ENCODE measurements at places on chromosomes 11 and 22.
A peak's percentile ranks its signal among the peaks of the same experiment; 100 is the strongest.

- DNase-seq: no peak
Measured at GRCh38 chr11:46456269-46457001, 64.9 kb upstream of the CHRM4 start.

DNA sequence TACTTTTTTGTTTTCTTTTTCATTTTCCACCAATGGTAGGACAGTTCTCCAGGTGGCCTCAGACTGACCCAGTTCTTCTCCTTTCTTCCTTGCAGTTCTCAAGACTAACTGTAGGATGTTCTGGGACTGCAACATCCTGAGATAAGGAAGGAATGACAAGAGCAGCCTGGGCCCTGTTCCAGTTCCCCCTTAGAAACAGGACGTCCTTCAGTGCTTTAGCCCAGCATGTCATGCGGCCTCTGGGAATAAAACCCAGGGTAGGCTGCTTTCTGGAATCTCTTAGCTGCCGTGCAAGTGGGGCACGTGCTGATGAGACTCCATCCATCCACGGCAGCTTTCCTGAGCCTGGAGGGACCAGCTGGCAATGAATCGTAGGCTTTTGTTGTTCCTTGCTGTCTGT is 24.0 kb upstream of the CADM1 start:
- no peak for DNase-seq

- no peak for DNase-seq
Measured at GRCh38 chr11:36273110-36273509, 16.1 kb downstream of the COMMD9 start.

DNA sequence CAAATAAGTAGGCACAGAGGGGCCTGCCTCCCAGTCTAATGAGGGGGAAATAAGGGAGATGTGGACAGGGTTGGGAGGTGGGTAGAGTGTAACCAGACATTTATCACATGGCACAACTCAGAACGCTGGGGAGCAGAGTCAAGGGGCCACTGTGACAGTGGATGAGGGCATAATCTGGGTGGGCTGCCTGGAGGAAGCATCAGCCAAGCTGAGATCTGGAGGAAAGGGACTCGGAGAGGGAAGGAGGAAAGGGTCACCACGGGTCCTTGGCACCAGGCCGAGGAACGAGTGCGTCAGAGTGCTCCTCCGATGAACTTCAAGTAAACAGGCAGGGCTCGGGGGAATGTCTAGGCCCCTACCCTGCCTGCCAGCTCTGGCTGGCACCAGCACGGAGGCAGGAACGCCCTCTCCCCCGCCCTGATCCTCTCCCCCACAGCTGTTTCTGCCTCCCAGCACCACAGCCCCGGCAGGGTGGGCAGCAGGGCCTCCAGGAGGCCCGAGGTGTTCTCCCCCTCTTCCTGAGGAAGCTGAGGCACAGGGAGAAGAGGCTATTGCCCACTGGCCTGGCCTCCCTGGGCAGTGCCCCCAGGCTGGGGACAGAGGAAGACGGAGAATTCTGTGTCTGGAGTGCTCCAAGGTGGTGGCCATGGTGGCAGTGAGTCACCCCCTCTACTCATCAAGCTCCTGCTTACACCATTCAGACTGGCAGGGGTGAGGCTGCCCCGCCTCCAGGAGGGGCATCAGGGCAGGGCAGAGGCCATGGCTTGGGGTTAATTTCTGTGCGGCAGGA is 4.2 kb downstream of the ALDH3B1 start:
- DNase-seq: no peak

GRCh38 chr11:75655605-75656004 is 13.2 kb downstream of the MAP6 start:
- no peak for DNase-seq

GRCh38 chr11:83326326-83326725 is 40.2 kb upstream of the CCDC90B start:
- no peak for DNase-seq

GRCh38 chr22:45574069-45574703 is 71.5 kb downstream of the FBLN1 start:
- DNase-seq: no peak

- no peak for DNase-seq
Measured at GRCh38 chr11:112858289-112859023, 102.8 kb upstream of the NCAM1 start.

DNA sequence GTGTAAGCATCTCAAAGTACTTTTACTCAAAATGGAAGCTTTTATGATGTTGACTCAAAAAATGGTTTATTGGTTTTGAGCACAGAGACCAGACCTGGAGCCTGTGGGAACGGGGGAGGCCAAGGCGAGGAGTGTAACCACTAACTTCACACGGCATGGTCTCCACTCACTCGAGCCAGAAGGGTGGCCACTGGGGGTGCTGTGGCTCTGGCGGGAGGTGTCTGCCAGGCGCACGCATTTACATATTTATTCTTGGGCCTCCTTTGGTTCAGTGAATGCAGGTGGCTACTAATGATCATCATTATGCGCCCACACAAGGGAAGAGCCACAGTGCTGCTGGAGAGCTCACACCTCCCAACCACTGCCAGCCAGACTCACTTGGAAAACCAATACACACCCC is 64.6 kb downstream of the FLRT1 start:
- DNase-seq: no peak

DNA sequence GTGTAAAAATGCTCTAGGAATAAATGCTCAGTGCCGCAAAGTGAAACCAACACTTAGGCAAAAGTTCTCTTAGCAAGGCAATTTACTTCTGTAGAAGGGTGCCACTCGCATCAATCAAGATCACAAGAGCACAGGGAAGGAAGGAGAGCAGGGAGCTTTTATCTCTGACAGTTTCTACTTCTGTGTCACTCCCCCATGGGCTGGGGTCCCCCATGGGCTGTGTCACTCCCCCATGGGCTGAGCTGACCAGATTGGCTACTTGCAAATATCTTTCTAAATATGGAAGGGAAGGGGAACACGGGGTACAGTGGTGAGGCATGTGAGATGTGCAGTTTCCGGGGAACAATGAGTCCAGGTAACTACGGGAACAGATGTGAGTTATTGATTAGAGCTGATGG is 397 bp downstream of the OR52N2 start:
- no peak for DNase-seq

- DNase-seq: no peak
Measured at GRCh38 chr11:127451861-127452260, 451.3 kb upstream of the KIRREL3 start.

- DNase-seq: no peak
Measured at GRCh38 chr11:35946766-35947165, 2.9 kb downstream of the LDLRAD3 start.

DNA sequence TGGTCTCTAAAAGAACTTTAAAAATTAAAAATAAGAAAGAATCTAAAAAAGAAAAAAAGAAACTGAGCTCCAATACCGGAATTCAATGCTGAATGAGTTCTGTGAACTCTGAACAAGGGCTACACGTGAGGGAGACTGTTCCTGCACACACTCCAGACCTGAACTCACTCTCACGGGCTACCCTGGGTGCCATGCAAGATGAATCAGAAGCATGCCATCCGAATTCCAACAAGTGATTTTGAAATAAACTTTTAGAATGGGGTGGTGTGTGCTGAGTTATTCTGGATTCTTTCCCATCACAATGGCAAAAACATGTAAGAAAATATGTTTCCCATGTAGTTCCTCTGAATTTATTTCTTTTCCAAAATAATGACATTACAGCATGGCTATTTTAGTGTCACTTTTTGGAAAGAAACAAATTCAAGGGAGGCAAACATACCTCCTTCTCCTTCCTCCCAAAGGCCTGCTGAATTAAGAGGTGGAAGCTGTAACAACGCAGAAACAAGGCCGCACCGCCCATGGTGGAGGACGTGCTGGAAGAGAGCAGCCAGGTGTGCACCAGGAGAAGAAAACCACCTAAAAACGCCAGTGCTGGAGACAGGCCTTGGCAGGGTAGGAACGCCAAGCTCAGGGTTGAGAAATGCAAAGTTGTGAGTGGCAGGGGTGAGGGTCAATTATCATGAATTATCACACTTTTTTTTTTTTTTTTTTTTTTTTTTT is 63.2 kb upstream of the ARFGAP3 start:
- no peak for DNase-seq

GRCh38 chr11:27217948-27218420 is 145.0 kb downstream of the CCDC34 start:
- no peak for DNase-seq

DNA sequence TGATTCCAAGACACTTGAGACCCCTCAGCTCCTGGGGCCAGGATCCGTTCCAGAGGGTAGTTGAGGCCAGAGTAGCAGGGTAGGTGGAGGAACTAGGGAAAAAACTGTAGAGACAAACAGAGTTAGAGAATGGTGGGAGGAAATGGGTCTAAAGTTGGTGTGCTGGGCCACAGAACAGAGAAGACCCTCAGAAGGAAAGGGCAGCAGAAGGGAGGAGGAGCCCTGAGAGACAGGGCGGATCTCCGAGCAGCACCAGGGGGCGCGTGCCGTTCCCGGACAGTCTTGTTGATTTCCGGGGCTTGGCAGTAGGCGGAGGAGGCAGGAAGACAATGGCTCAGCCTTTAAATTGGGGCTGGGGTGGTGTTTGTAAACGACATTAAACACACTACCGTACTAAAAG is 2.4 kb upstream of the CECR2 start:
- peak; percentile 3 for DNase-seq

DNA sequence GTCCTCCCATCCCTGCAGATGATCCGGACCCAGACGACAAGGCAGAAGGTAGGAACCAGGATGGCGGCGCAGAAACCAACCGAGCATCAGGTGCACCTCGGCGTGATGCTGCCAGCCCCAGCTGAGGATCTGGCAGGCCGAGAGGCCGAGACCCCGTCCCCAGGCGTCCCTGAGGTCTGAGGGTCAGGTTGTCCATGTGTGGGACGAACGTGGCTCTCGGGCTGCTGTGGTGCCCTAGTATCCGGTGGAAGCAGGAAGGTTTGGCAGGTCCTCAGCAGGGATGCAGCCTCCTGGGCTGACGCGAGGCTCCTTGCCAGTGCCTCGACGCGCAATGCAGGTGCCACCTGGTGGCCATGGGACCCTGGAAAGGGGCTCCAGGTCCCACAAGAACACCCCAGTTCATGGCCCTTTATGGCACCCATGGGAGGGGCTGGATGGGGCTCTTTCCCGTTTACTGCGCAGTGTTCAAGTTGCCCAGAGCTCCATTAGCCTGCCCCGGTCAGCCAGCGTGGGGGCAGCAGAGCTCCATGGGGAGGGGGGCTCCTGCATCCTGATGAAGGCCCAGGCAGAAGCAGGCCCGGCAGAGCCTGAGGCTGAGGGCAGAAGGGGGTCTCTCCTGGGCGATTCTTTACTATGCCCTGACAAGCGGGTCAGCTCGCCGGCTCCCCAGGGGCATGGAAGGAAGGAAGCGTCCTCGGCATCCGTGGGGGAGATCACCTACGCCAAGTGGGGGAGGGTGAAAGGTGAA is 129.9 kb downstream of the CTTN start:
- DNase-seq: no peak

- DNase-seq: no peak
Measured at GRCh38 chr11:123426789-123427188, 3.3 kb upstream of the GRAMD1B start.

GRCh38 chr22:29768052-29768693 is 1.0 kb downstream of the UQCR10 start:
- DNase-seq: no peak

GRCh38 chr22:29386708-29387107 is 1.7 kb downstream of the AP1B1 start:
- no peak for DNase-seq

GRCh38 chr22:46377525-46378425 is 42.3 kb downstream of the TRMU start:
- DNase-seq: no peak

DNA sequence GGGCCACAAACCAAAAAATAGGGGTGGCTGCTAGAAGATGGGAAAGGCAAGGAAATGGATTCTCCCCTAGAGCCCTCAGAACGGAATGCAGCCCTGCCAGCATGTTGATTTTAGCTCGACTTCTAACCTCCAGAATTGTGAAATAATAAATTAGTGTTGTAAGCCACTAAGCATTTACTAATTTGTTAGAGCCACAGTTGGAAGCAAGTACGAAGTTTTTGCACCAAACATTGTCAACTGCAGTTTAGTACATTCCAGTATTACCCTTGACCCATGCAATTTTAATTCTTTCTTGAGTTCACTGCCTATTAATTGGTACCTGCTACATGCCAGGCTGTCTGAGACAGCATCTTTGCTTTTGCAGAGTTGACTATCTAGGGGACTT is 32.2 kb downstream of the PARVA start:
- DNase-seq: no peak

GRCh38 chr22:46740910-46741780 is 3.1 kb upstream of the CERK start:
- DNase-seq: no peak

DNA sequence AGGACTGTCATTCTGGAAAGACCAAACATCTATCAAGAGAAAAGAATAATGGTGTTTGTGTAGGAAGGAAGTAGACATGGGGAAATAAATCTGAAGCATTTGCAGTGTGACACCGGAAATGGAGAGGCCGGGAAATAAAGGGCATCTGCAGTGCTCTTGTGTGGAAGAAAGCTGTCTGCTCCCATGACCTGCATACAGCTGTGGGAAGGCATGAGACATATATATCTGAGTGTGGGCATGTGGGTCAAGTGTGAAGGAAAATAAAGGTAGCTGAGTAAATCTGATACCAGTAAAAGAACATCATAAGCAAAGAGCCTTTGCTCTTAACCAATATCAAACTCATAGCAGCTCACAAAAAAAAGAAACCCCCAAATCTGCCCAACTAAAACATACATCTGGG is 72.1 kb upstream of the OR5AK2 start:
- DNase-seq: no peak

- no peak for DNase-seq
Measured at GRCh38 chr11:104319396-104319795, 155.4 kb upstream of the PDGFD start.

GRCh38 chr11:43933608-43934551 is 8.6 kb upstream of the C11orf96 start:
- no peak for DNase-seq

DNA sequence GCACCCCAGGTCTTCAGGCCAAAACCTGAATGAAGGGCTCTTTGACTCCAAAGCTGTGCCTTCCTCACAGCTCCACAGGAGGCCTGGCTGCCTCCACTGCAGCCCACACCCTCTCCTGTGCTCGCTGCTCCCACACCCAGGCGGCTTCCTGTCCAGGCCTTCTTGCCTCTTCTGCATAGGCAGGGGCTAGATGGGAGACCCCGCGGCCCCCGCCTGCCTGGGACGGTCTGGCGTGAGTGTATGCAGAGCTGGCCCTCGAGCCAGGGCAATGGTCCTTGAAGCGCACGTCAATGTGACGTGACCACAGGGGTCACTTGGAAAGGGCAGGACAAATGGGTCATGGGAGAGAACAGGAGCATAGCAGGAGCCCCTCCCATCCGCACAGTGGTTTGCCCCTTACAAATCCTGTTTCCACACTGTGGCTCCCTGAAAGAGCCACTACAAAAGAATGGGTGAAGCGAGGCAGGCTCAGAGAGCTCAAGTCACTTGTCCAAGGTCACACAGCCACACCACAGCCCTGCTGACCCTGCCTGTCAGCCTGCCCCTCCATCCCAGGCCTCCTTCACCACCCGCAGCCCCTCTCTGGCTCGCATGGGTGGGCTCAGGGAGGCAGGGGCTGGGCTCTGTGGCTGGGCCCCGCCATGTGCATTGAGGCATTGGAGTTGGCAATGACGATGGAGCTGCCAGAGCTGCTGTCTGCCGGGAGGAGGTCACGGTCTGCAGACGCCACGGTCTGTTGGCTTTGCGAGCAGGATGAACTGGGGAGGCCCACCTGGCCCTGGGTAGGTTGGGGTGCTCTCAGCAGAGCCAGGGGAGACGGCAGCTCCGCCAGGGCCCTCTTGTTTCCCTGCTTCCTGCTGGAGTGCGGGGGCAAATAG is 71.2 kb upstream of the WNT11 start:
- no peak for DNase-seq
